BJ (cell line): ENCODE measurements at places on chromosomes 16 and 17.

DNA sequence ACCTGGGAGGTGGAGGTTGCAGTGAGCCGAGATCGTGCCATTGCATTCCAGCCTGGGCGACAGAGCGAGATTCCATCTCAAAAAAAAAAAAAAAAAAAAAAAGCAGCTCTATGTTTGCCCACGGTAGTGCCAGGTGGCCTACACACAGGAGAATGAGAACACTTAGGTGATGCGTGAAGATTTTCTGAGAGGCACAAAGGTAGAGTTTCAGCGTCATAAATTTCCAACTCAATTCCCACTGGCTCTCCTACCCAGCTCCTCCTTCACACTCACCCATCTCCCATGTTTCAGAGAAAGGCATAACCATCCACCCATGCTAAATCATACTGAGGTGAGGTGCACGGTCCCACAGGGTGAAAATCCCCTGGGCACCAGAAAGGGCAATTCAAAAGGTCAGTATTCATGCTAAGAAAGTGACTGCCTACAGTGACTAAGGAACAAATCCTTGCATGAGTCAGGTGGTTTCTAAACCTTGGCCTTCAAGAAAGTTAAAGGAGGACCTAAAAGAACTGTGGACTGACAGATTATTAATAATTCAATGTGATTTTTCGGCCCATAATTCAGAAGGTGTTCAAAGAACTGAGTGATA, 4.8 kb downstream of the DCAKD start:
- DNase-seq, result no peak

- no peak for DNase-seq
Measured at GRCh38 chr17:6775871-6776405, at the start of gene FBXO39. Gene FBXO39, plus strand, starts transcription at chr17:6776215. Its CDS starts 3,654 bp downstream, at chr17:6779869.

GRCh38 chr17:2136241-2136640, 81.3 kb downstream of the HIC1 start:
- no peak for DNase-seq

DNA sequence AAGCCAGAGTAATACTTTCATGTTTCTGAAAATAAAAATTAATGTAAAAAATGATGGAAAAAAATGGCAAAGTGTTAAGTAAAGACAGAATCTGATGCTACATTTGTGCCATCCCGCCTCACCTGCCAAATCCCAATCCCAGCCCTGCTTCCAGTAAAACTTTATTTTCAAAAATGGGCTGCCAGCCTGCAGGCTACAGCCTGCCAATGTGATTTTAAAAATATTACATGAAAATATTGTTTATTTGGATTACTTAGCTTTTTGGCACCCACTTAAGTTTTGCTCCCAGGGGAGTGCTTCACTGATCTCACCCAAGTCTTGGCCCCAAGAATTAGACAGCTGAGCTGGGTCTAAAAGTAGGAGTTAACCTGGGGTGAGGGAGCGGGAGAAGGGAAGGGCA, 112.8 kb downstream of the C16orf78 start:
- no peak for DNase-seq

DNA sequence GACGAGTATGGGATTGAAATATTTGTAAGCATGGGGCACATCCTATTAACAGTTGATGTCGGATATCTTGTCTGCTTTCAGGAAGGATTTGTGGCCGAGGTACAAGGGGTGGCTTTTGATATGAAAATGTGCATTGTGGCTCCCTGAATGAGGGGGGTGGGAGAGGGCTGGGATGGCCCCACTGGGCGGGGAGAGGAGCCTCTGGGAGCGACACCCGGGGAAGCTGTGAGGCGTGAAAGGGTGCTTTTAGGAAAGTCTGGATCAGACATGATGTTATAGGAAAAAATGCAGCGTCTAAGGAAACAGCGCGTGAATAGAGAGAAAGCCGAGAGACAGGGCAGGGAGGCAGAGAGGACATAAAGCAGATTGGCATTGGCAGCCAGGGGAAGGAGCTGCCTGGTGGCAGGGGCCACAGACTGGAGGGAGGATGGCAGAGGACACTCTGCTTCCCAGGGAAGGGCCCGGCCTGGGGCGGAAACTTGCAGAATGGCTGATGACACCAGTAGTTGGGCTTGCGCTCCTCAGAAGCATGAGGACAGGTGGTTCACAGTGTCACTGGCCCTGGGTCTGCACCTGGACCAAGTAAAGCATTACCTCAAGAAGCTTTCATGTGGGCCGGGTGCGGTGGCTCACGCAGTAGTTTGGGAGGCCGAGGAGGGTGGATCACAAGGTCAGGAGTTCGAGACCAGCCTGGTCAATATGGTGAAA, 95.7 kb downstream of the NTN1 start:
- DNase-seq, result no peak
